Neural progenitor cell (in vitro differentiated cells): ENCODE measurements at places on chromosomes 2 and 18. TPM values are rescaled to one million over a fixed set of nuclear protein-coding genes. Genes with fewer than 3 reads are reported as not detected.

- no peak overlapping the region for H3K4me3 ChIP-seq
- no peaks in the 10 kb centered on the region for H3K27me3 ChIP-seq
- H3K36me3 ChIP-seq, result no peaks in the 10 kb centered on the region
Measured at GRCh38 chr2:198371921-198372543, 567.6 kb downstream of the PLCL1 start.

The MAB21L4 gene
- not detected in 2 replicates for total RNA-seq

The SIX2 gene
- 0.12 TPM in 1 of 2 replicates, not detected in the other for total RNA-seq

The L3MBTL4 gene
- 0.31 and 0.34 TPM in 2 replicates for total RNA-seq

- H3K4me1 ChIP-seq, result no peaks in the 10 kb centered on the region
- H3K36me3 ChIP-seq, result no peaks in the 10 kb centered on the region
- no peak for DNase-seq
- H3K4me3 ChIP-seq, result no peak overlapping the region
Measured at GRCh38 chr2:73418343-73418742, 32.7 kb downstream of the ALMS1 start.

The CHST10 gene
- total RNA-seq, result 27.3 and 28.1 TPM in 2 replicates

- H3K4me1 ChIP-seq, result no peaks in the 10 kb centered on the region
- H3K27ac ChIP-seq, result no peak overlapping the region
- no peak overlapping the region for H3K4me3 ChIP-seq
- no peak for DNase-seq
- H3K27me3 ChIP-seq, result no peaks in the 10 kb centered on the region
Measured at GRCh38 chr2:151085181-151085611, 176.5 kb downstream of the RBM43 start.

- no peak for DNase-seq
- peak overlapping the region; percentile 75 for H3K4me3 ChIP-seq
- H3K27me3 ChIP-seq, result peaks cover 31% of the 10 kb centered on the region
- no peaks in the 10 kb centered on the region for H3K36me3 ChIP-seq
Measured at GRCh38 chr2:105397953-105398335, 907 bp downstream of the FHL2 start.

- no peaks in the 10 kb centered on the region for H3K27me3 ChIP-seq
- H3K4me1 ChIP-seq, result peaks cover 14% of the 10 kb centered on the region
- H3K4me3 ChIP-seq, result no peak overlapping the region
- H3K36me3 ChIP-seq, result no peaks in the 10 kb centered on the region
Measured at GRCh38 chr2:10056439-10056838, 13.1 kb downstream of the KLF11 start.
